ENCODE measurements at places on chromosomes 1 and 21. TPM values are rescaled to one million over a fixed set of nuclear protein-coding genes. Genes with fewer than 3 reads are reported as not detected.

RHBG gene
- 11.9 TPM for polyA plus RNA-seq

DYRK1A gene
- 6.7 TPM for polyA plus RNA-seq

PRDM16 gene
- polyA plus RNA-seq, result 7.7 TPM

C1QC gene
- 13.4 TPM for polyA plus RNA-seq

JAM2 gene
- polyA plus RNA-seq, result 3.6 TPM

Data from hepatocyte (in vitro differentiated cells).